Stimulated activated CD8-positive, alpha-beta memory T cell treated with anti-CD3 and anti-CD28 coated beads, Interleukin-4, amount 100 ng/mL, for 1 hour (primary cell): ENCODE measurements at places on chromosomes 7 and 10.

DNA sequence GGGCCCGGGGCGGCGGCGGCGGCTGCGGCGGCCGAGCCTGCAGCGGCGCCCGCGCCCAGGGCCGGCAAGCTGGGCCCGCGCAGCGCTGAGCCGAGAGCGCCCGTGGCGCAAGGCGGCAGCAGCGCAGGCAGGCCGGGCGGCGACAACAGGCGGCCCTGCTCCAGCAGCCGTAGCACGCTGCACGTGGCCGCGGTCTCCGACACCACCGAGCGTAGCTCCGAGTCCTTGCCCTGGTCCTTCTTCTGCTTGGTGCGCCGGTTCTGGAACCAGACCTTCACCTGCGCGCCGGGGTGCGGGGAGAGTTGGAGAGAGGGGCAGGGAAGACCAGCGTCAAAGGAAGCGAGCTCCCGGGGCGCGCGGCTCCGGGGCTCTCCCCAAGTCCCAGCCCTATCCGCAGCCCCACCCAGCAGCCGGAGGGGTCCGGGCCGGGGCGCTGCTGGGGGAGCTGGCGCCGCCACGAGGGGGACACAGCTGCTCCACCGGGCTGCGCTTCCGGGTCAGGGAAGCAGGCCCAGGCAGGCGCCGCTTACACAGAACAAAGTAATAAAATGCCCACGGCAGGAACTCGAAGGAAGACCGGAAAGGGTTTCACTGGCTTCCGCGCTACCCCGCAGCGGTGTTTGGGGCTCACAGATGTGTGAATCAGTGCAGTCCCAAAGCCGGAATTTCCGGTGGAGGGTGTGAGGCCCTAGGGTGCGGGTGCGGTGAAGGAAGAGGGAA, 3.6 kb downstream of the VAX1 start:
- DNase-seq = no peak

GRCh38 chr7:99137411-99138180, 6.3 kb downstream of the SMURF1 start:
- no peak for DNase-seq

DNA sequence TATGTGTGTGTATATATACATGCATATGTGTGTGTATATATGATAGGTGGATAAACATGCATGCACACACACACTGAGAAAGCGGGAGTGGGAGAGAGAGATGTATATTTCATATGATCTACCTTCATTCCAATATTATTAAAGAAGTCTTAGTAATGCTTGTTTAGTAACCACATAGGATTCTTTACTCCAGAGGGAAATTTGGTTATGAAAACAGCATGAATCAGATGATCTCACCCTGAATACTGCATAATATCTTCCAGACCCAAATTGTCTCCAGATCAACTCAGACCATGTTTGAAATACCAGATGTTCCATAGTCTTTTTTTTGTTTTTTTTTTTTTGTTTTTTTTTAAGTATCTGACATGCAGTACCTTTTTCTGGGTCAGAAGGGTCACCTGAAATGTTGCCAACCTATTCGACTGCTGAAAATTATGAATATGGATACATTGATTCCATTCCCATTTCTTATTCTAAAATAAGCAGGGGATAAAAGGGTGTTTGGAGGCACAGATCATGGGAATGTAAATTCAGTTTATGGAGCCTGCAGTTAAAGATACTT, 17.4 kb downstream of the TES start:
- no peak for DNase-seq

GRCh38 chr10:113228530-113228929, 278.5 kb downstream of the TCF7L2 start:
- no peak for DNase-seq

GRCh38 chr10:16182688-16183087, 254.1 kb upstream of the PTER start:
- DNase-seq = no peak

- DNase-seq = no peak
Measured at GRCh38 chr10:86182150-86182549, 184.4 kb downstream of the GRID1 start.

- DNase-seq = no peak
Measured at GRCh38 chr10:88066319-88066718, 202.9 kb downstream of the PTEN start.

DNA sequence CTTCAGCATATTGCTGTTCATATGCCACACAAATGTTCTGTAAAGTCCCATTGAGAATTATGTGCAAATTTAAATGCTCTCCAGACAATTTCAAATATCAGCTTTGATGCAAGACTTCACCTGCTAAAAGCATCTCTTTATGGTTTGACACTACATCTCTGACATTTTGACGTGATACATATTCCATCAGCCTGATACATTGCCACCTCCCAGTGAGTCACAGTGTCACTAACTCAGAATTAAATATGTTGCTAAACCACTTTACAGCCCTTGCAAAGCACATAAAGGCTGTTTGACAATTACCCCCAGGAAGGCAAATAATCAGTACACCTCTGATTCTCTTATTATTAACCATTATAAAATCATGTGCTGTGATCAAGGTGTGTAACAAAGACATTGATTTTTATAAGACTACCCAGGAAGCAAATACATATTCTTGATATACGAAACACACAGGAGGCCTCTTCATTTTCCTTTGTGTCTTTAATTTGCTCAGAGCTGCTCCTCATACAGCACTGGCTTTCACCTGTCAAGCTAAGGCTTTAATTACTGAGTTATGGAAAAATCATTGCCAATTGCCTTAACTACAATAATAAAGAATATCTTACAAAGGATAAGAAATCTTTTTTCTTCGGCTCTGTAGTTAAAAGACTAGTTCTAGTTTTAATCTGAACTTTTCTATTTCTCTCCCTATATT, 547.5 kb upstream of the C7orf33 start:
- DNase-seq = no peak

DNA sequence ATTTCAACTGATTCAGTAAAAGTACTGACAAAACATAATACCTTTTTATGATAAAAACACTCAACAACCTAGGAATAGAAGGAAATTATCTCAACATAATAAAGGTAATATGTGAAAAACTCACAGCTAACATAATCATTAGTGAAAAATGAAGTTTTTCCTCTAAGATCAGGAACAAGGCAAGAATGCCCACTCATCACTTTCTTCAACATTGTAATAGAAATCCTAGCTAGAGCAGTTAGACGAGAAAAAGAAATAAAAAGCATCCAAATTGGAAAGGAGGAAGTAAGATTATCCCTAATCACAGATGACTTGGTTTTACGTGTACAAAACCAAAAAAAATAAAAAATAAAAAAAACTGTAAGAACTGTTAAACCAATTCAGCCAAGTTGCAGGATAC, 58.6 kb downstream of the R3HCC1L start:
- DNase-seq = no peak

- DNase-seq = no peak
Measured at GRCh38 chr7:104434129-104434528, 105.7 kb downstream of the LHFPL3 start.

DNA sequence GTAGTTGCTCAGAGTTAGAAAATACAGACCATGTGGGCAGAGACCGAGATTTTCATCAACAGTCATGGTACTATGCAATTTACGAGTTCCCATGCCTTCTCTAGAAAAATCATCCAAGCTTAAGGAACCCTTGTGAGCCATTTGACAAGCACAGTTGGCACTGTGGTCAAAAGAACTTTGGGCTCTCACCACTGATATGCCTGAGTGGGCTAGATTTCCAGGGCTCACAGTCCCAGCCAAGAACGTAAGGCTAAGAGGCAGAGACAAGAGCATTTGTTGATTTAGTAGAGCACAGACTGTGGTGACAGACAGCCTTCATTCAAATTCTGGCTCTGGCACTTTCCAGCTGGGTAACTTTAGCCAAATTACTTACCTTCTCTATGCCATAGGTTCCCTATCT, 407.0 kb downstream of the SORCS1 start:
- no peak for DNase-seq

- no peak for DNase-seq
Measured at GRCh38 chr7:102284891-102285539, 1.7 kb upstream of the SH2B2 start.
